ENCODE measurements at places on chromosomes 4 and X.

DNA sequence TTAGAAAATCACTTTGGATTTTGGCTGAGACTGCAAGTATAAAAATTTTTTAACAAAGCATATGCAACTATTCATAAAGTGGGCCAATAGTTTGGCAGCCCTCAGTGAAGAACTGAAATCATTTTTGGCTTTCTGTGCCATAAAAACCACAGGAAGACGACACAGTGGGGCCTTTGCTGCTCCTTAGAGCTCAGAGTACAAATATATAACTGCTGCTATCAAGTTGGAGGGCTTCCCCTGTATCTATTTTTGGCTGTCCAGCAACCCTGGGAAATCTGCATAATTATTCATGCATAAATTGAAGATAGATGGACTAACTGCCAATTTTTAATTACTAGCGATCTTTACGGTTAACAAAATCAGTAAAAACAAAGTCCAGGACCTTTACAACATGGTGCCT lies 51.5 kb upstream of the FTHL17 start:
- no peak for DNase-seq

- no peak for DNase-seq
Observed at GRCh38 chr4:75605928-75606327, 24.4 kb downstream of the CDKL2 start.

DNA sequence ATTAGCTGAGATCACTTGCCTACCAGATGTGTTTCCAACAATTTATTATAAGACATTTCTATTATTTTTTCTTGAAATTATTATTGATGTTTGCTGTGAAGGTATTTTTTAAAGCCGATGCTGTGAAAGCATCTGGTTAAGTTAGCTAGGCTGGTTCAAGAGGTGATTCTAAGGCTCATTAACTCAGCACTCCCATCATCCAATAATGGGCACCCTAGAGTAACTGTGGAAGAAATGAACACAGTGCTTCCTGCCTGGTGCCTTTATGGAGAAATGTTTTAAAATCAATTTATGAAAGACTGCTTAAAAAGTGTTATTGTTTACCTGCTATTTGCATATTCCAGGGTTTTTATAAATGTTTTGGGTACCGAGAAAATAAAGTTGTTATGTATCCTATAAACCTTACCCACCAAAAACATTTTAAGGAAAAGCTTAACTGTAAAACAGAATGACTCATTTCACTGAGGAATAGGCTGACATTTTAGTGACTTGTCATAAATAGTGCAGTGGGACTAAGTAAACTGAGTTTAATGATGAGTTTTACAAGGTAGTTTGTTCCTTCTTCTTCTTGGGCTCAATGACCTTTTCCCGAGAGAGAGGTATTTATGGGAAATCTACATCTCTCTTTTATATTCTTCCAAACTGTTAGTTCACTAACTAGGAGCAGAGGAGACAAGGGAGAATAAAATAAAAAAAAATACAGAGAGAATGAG lies 310.0 kb upstream of the AADAT start:
- no peak for DNase-seq

- no peak for DNase-seq
Observed at GRCh38 chr4:63361628-63362027, 1047.6 kb downstream of the TECRL start.

DNA sequence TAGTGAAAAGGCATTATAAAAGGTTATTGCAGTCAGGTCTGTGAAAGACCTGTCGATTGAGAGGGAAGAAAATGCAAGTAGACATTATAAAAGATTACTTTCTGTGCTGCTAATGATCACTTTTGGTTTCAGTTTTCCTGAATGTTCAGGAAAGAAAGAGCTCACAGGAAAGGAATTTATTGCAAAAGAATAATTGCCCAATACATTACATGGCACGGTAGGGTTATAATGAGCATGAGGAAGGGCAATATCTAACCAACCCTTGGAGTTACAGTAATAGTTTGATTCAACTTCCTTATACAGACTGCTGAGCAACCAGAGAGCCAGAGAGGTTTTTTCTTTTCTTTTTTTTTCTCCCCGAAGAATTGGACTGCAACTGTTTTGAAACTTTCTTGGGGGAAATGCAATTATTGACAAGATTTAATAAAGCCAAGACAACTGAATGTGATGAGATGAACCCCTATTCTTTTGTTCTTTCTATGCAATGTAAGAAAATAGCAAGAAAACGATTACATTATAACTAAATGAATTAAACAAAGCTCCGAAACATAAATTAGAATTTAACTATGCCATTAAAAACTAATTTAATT lies 247.0 kb downstream of the C4orf33 start:
- DNase-seq = no peak

GRCh38 chr4:186294160-186294559 lies 28.2 kb downstream of the F11 start:
- no peak for DNase-seq

- DNase-seq = no peak
Observed at GRCh38 chr4:168398589-168398988, 80.0 kb upstream of the DDX60 start.

DNA sequence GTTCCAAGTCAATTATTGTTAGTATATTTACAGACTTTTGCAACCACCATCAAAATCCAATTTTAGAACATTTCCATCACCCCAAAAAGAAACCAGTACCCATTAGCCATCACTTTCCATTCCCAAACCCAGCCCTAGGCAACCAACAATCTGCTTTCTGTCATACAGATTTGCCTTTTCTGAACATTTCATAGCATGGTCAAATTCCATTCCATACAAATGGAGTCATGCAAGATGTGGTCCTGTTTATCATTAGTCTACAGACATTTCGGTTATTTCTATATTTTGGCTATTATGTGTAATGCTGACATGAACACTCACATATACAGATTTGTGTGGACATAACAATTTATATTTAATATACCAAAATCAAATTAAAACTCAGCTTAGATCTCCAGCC lies 508.7 kb downstream of the ZNF674 start:
- no peak for DNase-seq

GRCh38 chr4:78758085-78758484 lies 18.1 kb upstream of the BMP2K start:
- DNase-seq = no peak

DNA sequence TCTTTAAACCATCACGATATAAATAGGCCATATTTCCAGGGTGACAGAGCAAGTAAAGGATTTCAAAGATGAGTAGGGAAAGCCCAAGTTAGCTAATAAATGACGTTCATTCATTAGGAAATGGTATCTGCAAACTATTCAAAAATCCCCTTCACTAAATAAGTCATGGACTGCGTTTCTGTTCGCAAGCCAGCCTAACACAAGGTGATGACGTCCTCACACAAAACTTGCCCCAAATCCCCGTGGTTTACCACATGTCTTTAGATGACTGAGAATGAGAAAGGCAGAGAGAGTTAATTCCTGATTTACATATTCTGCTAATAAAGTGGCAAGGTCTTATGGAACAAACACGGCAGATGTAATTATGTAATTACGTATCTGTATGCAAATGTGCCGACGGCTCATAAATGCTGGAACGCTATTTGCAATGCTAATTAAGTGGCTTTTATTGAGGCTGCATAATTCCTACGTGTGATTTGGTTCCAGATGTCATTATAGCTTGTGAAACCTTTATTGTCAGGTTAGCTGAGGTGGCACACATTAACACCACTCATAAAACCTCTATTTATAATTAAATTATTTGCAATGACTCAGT lies 437.7 kb upstream of the FRG1 start:
- DNase-seq = no peak

DNA sequence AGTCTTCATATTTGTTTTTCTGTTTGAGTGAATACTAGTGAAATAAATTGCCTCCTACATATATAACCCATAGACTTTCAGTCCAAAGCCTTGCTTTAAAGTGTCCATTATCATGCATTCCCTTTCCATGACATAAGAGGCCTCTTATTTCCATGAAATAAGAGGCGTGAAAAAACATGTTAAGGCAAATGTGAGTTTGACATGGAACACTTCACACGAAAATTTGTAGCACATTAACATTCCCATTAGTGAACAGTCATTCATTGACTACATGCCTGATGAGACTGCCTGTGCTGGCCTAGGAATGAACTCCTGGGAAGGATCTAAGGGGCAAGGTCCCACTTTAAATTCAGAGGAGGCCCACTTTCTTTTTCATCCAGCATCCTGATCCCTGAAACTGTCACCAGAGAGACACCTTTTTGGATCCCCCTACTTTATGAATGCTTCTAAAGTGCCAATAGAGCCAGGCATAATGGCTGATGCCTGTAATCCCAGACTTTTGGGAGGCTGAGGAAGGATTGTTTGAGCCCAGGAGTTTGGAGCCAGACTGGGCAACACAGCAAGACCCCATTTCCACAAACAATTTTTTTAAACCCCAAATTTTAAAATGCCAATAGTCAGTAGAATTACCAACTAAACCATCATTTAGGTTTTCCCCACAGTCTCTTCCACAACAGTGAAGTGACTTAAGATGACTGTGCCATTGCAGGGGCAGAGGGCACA lies 6.7 kb downstream of the RTL8B start:
- DNase-seq = no peak

DNA sequence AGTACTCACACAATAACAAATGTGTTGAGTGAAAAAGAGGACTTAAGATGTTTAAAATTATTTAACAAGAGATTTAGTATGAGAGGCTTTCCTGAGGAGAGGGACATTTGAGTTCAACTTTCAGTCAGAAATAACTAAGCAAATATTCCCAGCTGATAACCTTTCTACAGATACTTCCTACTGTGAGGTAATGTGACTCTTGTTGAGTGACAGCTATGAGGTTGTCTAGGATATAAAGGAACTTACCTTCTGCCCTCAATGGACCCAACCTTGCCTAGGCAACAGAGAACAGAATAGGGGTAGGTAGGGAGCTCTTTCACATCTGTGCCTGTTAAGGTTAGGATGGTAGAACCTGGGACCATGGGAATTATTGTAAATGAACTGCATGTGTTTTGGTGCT lies 54.7 kb downstream of the GLUD2 start:
- no peak for DNase-seq

GRCh38 chr4:100841911-100842310 lies 324.1 kb upstream of the EMCN start:
- DNase-seq = no peak

DNA sequence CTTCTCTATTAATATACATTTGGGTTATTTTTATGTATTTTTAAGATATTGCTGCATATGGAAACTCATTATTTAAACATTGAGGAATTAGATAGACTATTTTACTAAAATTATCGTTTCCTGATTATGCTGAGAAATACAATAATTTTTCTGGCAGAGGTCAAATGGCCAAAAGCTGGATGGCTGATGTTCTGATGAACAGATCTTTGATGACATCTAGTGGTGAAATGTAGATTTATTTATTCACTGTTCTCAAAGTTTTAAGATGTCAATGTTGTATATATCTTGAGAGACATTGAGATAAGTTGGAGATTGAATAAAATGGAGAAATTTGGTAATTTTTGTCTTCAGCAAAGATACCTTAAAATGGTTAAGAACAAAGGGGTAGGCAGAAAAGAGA lies 96.2 kb downstream of the UGT8 start:
- peak; percentile 12 for DNase-seq

GRCh38 chr4:78606530-78607095 lies 55.0 kb downstream of the ANXA3 start:
- DNase-seq = no peak

DNA sequence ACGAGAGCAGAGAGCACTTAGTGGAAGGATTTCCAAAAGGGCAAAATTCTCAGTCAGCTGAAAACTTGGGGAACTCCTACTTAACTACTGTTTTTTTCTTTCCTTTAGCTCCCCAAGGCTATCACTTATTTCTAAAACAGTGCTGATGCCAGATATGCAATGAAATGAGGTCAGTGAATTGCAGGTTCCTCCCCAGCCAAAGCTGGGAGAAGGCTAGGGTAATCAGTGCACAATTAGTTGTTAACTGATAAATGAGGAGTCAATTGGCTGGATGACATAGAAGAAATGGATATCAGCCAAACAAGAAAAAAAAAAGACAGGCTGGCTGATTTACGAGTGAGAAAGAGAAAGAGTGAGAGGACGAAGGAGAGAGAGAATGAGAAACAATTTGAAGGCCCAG lies 195.6 kb downstream of the GPC3 start:
- DNase-seq = no peak

- DNase-seq = no peak
Observed at GRCh38 chrX:153184787-153185186, 5.7 kb downstream of the MAGEA1 start.

GRCh38 chr4:86878640-86879039 lies 13.6 kb downstream of the C4orf36 start:
- DNase-seq = no peak

- DNase-seq = no peak
Observed at GRCh38 chr4:88793475-88793874, 95.8 kb upstream of the NAP1L5 start.

DNA sequence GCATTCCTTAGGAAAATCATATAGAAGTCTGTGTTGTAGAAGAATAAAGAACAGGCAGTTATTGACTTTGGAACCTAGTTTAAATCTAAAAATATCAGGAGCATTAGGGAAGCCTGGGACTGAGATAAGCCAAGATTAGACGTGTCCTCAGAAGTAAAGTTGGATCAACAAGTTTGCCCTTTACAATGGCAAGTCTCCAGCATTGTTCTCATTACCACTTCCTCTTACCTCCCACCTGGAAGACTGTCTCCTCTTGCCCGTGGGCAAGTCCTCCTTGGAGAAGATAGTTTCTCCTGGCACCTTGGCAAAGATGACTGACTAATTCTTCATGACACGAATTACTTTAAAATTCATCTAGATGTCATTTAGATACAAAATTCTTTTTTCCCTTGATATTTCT lies 37.8 kb downstream of the CNKSR2 start:
- DNase-seq = no peak

DNA sequence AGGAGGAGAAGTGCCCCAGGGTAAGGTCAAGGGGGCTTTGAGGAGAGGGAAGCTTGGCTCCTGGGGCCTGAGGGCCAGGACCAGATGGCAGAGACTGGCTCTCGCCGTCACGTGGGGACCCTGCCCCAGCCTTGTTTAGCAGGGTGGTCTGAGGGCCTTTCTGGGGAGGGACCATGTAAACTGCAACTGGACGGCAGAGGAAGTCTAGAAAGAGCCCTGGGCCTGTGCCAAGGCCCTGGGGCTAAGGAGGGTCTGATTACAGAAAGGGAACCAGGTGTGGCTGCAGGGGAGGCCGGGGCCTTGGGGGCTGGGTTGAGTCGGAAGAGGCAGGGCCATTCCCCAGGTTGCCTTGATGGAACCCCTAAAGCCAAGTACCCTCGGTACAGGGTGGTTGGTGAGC lies 1.8 kb upstream of the HGFAC start:
- no peak for DNase-seq

DNA sequence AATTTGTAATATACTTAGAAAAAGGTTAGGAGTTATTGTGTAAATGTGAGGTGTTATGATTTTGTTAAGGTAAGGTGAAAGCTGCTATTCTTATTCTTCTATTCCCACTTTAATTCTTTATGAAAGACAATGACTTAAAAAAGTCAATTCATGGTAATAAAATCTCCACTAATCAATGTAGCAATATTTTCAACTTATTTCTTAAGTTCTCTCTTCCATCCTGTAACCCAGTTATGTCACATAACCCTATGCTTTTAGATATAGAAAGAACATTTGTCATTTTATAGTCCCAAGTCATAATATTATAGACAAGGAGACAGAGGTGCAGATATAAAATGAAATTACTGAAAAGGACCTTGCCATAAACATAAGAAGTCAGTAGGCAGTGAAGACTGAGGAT lies 157.9 kb upstream of the SLC7A11 start:
- no peak for DNase-seq

Measured in CD4-positive, alpha-beta T cell treated with Interleukin-10 for 1 hour (primary cell).